ENCODE measurements at places on chromosomes 4 and X.
A peak's percentile ranks its signal among the peaks of the same experiment; 100 is the strongest.

DNA sequence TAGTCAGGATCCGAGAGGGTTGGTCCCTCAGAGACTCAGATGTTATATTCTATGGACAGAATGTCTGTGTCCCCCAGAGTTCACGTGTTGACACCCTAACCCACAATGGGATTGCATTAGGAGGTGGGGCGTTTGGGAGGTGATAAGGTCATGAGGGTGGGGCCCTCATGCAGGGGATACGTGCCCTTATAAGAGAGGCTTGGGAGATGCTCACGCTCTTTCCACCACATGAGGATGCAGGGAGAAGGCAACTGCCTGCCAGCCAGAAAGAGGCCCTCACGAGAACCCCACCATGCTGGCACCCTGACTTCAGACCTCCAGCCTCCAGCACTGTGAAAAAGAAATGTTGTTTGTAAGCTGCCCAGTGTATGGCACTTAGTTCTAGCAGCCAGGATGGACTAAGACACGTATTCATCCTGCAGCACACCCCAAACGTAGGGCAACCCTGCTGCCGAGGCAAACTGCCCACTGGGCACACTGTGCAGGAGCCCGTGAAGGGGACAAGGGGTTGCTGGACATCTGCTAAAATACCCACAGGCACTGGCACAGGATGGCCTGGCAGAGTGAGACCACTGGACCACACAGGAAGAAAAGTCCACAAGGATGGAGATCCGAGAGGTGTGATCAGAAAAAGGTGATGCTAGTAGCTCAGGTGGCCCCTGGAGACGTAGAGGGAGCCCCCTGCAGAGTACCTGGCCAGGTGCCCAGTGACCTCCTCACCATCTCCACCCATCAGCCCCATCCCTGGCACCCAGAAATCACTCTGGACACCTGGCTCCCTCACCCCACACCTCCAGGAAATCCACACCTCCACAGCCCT, 62.7 kb downstream of the HTRA3 start:
- DNase-seq = no peak

DNA sequence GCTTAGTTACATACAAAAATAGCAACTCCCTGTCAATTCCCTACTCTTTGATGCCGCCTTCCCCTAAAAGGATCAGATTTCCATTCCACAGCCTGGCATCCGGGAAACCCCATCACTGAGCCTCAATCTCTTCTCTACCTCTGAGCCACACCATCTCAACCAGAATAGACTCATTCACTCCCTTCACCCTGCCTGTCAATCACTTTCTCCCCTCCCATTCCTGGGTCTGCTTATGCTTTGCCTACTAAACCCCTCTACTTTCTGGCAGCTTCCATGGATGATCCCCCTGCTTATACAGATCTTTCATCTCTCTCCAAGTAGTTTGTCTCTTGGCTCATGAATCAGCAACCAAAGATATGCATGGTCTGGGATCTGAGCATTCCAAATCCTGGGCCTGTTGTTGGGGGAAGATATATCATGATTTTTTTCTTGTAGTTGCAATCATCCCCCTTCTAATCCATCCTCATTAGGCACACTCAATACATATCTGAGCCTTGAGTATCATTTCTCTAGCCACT, 2.6 kb downstream of the AMER1 start:
- DNase-seq = no peak

DNA sequence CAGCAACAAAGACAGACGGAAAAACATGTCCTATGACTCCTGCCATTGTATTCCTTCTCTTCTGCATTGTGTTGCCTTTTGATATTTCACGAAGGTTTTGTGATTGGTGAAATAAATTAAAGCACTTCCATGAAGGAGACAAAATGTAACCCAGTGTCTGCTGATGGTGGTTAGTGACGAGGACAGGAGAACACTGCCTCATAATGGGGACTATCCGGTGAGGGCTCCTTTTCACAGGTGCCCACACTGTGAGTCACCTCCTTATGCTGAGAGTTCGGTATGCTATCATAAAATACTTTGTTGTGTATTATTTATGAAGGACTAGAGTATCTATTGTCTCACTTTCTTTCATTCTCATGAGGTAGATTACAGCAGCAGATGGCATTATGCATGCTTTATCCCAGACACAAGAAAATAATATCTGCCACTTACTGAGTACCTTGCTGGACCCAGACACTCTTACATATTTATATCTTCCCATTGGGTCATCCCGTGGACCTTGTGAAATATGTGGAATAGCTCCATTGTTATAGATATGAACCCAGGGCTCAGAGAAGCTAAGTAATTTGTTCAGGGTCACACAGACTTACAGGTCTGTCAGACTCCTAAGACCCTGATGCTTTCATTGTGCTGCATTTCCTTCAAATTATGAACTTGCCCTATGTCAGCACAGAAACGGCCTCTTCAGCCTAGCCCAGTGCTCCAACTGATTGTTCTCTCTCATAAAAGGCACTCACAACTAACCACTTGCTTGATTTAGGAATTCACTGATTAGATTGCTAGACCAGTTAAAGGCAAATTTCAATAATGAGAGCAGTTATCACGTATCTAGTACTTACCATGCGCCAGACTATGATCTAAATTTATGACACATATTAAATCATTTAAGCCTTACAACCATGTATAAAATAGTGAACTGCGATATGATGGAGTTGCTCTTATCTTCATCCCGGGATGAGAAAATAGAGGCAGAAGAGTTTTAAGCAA, 31.2 kb downstream of the PLS3 start:
- DNase-seq = no peak

- DNase-seq = no peak
These were observed 241.0 kb upstream of the ANKRD50 start for GRCh38 chr4:124953486-124953885.

- DNase-seq = no peak
These were observed 125.3 kb upstream of the RAI2 start for GRCh38 chrX:17986440-17986839.

DNA sequence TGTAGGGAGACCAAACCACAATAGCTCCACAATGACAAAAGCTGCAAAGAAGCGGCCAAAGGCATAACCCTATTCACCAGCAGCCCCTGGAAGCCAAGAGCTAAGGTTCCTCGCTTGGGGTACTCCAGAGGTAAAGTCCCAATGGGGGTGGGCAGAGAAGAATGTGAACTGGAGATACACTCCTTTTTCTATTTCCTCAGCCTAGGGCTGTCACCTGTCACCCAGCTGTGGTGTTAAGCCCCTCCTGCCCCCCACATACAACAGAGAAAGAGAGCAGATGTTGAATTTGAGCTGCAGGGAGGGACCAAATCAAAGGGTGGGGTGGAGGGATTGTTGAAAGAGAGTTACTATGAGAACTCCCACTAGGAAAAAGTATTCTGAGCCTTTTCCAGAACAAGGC, 26.1 kb downstream of the AMOT start:
- DNase-seq = no peak

DNA sequence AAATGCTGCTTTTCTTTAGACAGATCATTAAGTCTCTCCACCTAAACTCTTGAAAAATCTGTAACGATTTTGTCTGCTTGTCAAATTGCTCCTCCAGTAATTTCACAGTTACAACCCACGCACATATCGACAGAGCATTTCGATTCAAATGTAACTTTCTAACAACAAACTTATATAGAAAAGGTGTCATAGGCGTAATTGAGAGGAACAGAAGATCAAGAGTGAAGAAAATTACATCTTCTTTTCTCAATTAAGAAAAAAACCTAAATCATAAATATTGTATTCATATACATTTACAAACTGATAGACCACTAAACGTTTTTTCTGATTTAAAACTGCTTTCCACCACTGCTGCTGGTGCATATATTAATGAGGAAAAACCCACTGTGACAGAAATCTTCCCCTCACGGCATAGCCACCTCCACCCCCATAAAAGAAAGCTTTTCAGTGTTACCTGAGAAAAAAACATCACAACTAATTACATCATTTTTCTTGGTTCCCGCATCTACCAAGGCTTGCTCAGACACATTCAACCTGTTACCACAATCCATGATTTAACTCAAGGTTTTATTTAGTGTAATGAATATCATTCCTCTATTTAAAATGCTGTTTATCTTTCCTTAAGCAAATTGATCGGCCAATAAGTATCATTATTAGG, 1.9 kb downstream of the GPM6A start:
- peak; percentile 58 for DNase-seq

- DNase-seq = no peak
These were observed 17.9 kb downstream of the ATP8A1 start for GRCh38 chr4:42638993-42639392.

DNA sequence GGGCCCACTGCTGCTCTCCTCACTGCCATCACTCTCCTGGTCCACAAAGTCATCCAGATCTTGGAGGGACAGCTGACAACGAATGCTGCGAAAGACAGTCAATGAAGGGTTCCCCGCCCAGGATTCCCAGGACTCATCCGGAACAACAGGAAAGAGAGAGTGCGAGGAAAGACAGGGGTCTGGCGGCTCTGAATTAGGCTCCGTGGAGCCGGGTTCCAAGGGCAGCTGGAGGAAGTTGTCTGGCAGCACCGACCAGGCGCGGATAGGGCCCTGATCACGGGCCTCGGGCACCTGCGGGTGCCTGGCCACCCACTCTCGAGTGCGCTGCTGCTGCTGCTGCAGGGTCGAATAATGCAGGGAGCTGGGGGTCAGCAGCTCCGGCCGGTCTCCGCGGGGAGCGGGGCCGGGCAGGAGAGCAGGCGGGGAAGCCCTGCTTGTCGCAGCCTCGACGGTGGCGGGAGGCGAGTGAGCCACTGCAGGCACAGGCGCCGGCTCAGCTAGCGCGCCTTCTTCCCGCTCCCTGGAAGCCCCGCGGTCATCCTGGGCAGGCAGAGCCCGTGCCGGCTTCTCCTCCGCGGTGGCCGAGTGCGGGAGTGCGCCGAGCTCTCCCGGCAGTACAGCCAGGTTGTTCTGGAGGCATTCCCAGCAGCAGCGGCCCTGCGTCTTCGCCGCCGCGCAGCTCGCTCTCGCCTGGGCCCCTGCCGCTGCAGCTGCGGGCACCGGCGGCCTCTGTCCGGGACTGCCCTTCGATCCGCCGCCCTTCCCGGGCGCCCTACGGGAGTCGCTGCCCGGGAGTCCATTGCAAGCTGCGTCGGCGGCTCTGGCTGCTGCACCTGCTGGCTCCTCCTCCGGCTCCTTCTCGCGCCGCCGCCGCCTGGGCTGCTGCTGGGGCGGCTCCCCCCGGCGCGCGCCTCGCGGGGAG, 1.1 kb downstream of the SOWAHB start:
- no peak for DNase-seq

- DNase-seq = no peak
These were observed 11.3 kb upstream of the SLC25A6 start for GRCh38 chrX:1403228-1403627.
